ENCODE measurements at places on chromosomes 4 and X.

- no peak for DNase-seq
Measured at GRCh38 chr4:42608551-42608950, 48.4 kb downstream of the ATP8A1 start.

DNA sequence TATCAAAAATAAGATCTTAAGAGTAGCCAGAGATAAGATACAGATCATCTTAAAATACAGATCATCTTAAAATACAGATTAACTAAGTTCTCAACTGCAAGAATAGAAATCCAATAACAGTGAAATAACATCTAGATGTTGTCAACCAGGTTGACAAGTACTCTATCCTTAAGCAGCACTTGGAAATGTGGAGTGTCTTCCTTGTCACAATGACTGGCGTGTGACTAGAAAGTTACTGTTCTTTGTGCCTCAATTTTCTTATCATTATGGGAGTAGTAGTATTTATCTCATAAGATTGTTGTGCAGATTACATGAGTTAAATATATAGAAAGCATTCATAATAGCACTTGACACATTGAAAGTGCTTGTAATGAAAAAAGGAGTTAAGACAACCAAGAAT is 25.8 kb upstream of the HPGDS start:
- DNase-seq, result no peak

DNA sequence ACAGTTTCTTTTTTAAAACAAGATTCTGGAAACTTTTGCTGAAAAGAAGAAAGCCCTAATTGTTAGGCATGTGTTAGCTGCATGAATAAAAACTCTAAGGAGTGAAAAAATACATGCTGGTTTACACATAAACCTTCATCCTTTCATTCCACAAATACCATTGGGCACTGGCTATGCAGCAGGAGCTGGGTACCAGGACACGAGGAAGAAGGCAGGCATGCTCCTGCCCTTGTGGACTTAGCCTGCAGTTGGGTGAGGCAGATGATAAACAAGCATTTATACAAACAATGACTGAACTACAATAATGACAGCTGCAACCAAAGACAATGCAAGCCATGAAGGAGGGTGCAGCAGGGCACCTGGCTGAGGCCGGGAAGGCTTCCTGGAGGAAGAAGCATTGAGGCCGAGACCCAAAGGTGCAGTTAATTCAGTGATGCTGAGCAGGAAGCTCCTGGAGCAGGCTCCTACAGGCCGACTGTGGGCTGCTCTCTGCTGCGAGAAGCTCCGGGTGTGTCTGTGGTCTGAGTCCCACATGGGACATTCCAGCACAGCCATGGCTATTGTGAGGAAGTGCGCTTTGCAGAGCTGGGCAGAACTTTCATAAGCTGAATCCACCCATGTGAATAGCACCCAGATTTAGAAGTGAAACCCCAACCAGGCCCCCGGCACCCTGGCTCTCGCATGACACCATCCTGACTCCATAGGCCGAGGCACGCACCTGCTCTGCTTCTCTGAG is 44.0 kb upstream of the MXD4 start:
- DNase-seq, result no peak

GRCh38 chr4:143618811-143619210 is 81.7 kb downstream of the FREM3 start:
- DNase-seq, result no peak

DNA sequence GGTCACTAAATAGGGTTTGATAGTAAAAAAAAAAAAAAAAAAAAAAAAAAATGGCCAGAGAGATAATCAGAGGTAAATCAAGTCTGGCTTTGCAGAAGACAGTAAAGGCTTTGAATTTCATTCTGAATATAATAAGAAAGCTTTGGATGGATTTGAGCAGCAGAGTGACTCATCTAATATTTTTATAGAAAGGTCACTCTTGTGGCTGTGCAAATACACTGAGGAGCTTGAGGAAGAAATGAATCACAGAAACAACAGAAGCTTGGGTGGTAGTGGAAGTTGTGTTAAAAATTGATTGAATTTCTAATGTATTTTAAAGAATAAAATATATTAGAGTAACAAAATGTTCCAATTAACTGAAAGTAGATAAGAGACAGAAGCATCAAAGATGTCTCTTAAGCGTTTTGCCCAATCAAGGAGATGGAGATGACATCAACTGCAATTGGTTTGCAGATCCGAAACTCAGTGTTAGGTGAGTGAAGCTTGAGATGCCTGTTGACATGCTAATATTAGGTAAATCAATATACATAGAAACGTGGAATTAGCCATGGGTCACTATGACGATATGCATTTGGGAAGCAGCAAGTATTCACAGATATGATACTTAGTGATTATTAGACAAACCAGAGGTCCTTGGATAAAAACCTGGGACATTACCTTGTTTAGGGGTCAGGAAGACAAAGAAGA is 280.5 kb downstream of the GPM6A start:
- DNase-seq, result no peak

GRCh38 chrX:103919270-103919637 is 43.2 kb upstream of the TMSB15B start:
- peak; percentile 6 for DNase-seq

DNA sequence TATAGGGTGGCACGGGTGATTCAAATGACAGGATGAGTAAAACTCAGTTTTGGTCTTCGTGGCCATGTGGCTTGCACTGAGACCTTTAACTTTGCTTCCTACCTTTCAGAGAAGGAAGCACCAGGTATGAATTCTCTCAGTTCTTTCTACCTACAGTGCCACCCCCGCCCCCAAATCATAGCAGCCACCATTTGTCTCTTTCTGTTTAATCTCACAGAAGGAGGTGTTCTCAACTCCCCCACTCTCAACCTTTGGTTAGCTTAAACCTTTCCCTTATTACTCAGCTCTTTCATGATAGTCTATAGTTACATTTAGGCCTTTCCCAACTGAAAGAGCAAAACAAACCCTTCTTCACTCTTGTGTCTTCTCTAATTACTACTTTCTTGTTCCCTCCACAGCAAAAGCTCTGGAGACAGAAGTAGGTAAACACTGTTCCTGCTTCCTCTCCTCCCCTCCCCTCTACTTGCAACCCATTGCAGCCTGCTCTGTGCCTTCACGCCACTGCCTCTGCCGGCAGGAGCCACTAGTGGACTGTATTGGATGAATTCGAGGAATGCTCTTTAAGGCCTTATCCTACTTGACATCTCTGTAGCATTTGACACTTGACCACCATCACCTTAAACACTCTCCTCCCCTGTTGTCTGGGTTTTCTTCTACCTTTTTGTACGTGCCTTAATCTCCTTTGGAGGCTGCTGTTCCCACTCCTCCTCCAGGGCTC is 123.7 kb downstream of the AFF1 start:
- no peak for DNase-seq

DNA sequence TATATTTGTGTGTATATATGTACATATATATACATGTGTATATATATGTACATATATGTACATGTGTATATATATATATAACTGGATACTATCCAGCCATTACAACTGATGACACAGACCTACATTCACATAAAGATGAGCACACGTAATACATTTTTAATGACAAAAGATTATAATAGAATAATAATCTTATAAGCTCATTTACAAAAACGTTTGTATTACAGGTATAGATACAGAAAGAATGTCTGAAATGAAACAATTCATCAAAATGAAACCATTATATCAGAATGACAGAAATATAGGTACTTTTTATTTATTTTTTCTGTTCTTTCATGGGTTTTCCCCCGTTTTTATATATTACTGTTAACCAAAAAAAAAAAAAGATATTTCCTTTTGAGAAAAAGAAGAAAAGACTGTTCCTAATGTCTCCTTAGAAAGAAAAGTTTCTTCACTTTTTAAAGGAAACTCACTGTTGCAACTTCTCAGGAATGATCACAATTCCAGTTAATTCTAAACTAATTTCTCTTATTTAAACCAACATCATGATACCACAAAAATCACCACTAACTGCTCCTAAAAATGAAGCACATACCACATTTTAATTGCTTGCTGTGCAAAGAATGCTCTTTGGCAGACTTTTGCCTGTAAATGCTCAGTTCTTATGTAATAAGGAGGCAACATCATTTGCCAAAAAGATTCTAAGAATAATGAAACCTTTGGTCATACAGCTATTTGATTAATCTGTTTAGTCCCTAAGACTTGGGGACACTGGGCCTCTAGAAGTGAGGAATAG is 18.9 kb downstream of the LEF1 start:
- DNase-seq, result no peak

DNA sequence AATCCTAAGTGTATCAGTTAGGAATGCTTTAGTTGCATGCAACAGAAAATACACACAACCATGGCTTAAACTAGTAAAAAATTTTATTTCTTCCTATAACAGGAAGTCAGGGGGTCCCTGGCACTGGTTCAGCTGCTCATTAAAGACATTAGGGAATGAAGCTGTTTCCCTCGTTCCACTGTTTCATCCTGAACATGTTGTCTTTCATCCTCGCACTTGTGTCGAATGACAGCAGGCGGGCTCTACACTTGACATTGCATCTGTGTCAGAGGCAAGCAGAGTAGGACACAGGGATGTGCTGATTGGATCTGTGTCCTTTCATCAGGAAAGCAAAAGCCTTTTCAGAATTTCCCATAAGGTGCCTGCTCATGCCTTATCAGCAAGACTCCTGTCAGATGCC is 22.8 kb upstream of the C1QTNF7 start:
- DNase-seq, result no peak

- DNase-seq, result no peak
Measured at GRCh38 chrX:115452251-115452650, 108.7 kb upstream of the PLS3 start.

DNA sequence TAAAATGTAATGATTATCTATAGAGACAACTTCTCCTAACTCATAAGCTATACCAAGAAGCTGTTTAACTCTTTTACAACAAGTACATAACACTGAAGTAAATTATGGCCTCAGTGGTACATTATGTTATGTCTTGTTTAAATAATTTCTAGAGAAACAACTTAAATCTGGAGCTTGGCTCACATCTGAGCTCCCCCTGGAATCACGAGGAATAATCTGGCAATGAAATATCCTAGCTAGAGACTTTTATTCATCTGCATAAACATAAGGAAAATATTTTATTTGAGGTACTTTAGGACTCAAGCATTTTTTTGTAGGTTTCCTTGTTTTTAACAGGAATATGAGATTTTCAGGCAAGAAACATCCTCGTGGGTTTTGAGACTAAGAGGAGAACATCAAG is 354.7 kb upstream of the SLC7A11 start:
- DNase-seq, result no peak

GRCh38 chr4:2442175-2442993 is 23.6 kb downstream of the CFAP99 start:
- no peak for DNase-seq

DNA sequence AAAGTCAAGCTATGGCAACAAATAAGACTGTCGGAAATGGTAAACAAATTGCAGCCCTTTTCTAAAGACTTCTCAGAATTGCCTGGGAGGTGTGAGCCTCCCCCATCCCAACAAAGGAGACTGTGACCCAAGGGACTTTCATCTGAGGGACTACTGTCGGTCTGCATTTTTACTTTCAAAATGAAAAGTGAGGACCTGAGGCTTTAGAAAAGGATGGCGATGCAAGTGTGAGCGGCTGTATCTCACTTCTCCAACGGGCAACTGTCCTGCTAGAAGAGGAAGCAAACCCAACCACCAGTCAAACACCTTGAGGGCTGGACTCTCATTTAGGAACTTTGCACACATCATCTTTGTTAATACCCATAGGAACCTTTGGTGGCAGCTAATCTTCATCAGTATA is 62.6 kb upstream of the CLNK start:
- no peak for DNase-seq

DNA sequence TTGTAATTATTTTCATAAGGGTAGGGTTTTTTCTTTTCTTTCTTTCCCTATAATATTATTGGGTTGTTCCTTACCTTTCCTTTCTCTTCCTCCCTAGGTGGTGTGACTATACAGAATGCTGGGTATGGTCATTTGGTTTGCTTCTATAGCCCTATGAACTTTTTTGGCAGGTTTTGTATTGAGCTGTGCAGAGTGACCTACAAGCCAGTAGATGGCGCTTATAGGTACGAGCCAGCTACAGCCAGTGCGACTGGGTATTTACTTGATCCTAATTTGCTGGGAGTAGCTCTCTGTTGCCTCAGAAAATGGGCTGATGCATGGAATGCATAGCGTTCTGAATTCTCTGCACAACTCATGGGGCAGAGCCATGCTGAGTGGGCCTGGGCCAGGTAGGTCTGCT is 423.3 kb downstream of the MAGEE1 start:
- DNase-seq, result no peak

DNA sequence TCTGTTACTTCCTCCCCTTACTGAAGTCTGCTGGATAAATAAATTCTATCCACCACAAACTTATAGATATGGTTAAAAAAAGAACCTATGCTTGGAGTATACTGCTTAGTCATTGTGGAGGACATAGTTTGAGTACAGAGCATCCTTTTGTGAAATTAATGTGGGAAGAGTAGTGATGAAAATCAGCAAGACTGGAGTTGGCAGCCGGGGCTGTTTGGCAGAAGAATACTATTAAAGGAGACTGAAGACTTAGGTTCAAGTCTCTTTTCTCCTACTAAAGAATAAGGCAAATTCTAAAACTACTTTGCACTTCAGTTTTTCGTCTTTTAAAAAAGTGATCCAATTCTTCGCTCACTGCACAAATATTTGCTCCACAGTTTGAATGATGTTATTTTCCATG is 326.6 kb upstream of the ATOH1 start:
- DNase-seq, result no peak

DNA sequence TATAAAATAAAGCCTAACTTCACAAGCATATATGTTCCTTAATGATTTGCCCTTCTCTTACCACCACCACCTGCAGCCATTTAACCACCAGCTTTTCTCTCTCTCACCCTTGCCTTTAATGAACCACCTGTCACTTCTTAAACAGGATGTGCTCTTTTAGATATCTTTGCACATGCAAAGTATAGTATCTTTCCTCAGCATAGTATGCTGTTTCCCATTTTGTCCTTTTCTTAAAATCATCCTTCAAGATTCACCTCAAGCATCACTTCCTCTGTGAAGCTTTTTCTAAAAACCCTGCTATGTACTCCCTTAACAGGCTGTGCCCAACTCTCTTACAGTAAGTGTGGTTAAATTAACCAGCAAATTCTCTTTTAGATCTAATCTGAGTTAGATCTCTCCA is 8.2 kb upstream of the CNOT6L start:
- no peak for DNase-seq

DNA sequence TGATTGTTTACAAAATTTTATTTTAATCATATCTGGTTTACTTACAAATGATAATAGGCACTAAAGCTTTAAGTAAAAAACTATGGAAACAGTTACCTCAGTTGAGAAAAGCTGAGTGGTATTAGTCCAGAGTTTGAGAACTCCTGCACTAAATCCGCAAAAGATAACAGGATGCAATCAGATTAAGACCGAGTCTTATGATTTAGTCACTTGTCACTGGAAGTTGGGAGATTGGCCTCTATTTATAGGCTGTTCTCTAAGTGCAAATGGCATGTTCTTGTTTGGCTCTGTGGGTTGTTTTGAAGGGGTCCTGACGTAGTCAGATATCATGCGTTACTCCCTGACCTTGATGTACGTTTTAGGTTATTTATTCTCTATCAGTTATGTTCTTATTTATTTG is 6.3 kb downstream of the GPAT3 start:
- DNase-seq, result no peak

GRCh38 chrX:69615779-69616456 is at the start of gene EDA:
EDA (plus strand) TSS chrX:69616113.
- DNase-seq, result peak; percentile 42

- DNase-seq, result no peak
Measured at GRCh38 chr4:151324752-151325110, 674 bp downstream of the SH3D19 start.
